ENCODE measurements at places on chromosomes 4 and X. TPM values are rescaled to one million over a fixed set of nuclear protein-coding genes. Genes with fewer than 3 reads are reported as not detected.

- no peak for DNase-seq
These were observed 8.0 kb downstream of the OFD1 start for GRCh38 chrX:13742397-13743176.

GRCh38 chr4:86963697-86964096, 28.9 kb downstream of the AFF1 start:
- DNase-seq = no peak

- DNase-seq = no peak
These were observed 14.9 kb upstream of the TCEANC start for GRCh38 chrX:13638021-13638420.

- no peak for DNase-seq
These were observed 1646.9 kb upstream of the ADGRL3 start for GRCh38 chr4:59553063-59553720.

- DNase-seq = no peak
These were observed 226.7 kb upstream of the SFRP2 start for GRCh38 chr4:154015578-154015977.

- DNase-seq = no peak
These were observed 59.2 kb downstream of the ADGRG2 start for GRCh38 chrX:19063030-19063429.

DNA sequence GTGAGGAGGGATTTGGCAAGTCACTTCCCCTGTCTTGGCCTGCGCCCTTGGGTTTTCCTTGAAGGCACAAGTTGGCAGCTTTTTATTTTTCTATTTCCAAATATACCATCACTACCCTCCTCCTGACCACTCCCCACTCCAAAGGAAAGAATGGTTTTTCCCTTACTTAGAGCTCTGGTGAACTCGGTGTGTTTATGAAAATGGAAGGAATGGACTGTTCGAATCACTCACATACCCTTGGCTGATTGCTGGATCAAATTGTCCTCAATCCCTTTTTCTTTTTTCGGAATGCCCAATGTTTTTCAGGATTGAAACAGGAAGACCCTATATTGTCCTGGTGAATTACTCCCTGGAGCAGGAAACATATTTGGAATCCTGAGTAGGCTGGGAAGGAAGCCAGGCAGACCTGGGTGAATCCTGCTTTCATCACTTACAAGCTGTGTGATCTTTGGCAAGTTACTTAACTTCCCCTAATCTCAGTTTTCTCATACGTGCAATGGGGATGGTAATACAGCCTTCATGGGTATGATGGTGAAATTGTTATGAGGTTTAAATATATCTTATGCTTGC, 70.7 kb downstream of the RTL5 start:
- no peak for DNase-seq

DNA sequence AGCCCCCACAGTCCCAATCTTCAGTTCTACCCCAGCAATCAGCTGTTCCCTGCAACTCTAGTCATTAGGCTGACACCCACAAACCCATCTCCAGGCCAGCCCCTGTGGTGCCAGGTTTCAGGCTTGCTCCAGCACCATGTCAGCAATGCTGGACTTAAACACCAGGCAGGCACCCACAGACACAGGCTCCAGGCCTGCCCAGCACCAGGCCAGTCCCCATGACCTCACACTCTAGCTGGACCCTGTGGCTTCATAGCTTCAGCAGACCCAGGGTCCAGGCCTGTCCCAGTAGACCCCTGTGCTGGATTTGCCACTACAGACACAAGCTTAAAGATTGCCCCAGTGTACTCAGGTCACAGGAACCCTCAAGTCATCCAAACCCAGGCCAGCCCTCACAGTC, 300.3 kb downstream of the CHIC1 start:
- DNase-seq = no peak

DNA sequence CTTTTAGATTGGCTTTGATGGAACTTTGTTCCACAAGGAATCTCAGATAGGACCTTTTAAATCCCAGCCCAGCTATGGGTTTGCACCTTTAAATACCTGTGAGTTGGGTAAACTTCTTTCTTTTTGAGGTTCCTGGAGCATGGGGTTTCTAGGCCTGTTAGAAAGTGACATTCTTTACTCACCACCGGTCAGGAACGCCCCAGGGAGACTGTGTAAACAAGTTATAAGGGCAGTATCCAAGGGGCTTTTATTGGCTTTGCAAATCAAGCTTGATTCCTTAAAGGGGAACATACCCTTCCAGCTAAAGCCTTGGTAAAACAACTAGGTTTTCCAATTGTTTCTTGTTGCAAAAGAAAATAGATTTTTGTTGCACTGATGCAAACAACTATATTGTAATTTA, 93.4 kb downstream of the TENT5D start:
- DNase-seq = no peak

DNA sequence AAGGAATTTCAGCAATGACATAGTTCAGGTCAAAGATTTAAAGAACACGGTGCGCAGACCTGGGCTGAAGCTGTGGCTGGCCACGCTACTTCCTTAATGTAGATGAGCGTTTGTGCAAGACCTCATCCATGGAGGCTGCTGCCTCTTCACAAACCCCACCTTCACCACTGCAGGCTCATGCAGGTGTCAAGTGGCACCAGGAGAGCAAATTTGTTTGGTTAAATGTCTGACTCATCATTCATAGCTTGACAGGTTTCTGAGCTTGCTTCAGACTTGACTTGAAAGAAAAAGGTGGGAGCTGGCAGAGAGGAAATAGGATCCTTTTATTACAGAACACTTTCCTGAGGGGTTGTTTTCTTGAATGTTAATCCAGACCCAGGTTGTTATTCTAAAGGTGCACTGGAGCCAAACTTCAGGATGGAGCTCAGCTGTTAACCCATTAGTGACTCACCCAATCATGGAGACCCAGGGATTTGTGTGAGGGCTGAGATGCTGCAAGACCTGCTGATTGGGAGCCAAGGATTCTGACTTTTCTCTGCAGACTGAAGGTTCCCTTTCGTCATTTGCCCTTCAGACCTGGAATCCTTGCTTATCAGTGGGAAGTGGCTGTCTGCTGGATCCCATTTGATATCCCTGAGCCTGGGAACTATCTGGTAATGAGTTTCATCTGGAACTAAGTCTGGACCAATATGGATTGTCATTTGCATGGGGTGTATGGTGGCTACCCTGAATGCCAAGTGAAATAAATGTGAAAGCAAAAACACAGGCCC, 315.3 kb downstream of the PTTG2 start:
- DNase-seq = peak; percentile 67

DNA sequence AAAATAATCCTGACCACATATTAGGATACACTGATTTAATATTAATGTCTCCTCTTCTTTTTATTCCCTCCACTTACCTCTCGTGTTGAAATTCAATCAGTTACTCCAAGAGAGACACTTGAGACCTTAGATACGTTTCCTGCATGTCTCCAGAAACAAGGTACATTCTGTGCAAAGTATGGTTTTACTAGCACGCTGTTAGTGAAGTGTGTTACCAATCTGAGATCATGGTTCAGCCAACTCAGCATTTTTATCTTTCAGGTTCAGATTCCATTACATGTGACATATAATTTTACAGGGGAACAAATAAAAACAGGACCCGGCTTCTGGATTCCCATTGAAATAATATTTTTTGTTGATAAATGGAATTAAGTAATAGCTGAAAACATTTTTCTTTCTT, 32.2 kb downstream of the PDLIM5 start:
- DNase-seq = no peak

DNA sequence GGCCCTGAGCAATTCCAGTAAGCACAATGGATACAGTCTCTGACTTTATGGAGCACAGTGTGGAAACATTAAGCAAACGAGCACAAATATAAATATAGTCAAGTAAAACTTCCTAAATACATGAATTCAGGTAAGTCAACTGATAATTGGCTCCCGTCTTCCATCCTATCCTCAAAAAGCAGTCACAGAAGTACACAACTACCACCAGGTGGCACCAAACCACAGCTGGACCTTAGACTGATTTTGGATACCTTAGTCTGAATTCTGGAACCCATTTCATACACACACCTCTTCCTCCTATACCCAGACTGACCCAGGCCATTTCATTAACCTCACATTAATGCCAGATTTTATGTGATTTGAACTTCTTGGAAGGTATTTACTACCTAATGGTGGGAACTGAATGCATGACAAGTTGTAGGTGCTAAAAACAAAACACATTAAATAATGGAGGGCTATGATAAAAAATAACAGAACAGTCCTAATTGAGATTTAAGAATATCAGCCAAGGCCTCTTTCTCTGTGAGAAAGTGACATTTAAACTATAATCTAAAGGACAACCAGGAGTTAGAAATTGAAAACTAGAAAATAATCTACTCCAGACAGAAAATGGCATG, 77.5 kb downstream of the ELF2 start:
- DNase-seq = peak; percentile 79

DNA sequence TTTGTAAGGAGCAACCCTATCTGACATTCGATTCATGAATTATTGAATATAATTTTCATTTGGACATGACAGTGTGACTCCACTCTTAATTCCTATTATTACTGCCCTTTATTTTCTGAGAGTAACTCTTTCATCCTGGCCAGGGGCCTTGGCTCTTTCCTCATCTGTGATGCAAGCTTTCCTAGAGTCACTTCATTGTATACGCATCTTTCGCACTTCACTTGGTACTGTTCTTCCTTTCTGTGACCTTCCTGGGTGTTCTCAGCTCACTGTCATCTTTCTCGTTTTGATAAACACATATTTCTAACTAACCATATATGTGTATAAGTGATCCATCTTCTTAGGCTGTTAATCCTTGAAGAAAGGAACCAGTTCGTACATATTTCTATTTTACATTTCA, 160.3 kb downstream of the PDGFC start:
- no peak for DNase-seq

DNA sequence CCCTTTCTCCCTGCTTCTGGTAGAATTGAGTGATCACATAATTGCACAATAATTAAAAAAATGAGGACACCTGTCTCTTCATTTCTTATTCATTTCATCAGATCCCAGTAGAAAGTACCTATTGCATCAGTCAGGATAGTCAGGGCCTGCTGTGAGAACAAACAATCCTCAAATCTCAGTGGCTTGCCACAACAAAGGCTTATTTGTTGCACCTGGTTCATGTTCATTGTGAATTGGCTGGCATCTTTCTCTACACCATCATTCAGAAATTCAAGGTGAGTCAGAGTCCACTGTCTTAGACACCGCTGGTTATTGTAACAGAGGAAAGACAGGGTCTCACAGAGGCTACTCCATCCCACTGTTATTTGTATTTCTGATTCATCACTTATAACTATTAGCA, 409.8 kb downstream of the STIM2 start:
- no peak for DNase-seq

DNA sequence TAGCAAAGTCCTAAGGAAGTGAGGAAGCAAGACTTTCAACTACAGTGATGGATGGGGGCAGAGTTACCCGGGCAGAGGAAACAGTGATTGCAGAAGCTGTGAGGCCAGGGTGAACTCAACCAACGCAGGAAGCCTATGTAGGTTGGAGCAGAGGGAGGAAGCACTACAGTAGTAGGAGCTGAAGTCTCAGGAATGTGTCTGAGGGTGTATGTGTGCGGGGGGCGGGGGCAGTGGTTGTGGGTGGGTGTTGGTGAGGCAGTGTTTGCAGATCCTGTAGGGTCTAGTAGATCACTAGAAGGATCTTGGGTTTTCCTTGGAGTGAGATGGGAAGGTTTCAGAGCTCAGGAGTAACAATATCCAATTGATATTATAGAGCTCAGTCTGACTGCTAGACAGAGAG, 9.9 kb upstream of the MID1 start:
- DNase-seq = no peak

DNA sequence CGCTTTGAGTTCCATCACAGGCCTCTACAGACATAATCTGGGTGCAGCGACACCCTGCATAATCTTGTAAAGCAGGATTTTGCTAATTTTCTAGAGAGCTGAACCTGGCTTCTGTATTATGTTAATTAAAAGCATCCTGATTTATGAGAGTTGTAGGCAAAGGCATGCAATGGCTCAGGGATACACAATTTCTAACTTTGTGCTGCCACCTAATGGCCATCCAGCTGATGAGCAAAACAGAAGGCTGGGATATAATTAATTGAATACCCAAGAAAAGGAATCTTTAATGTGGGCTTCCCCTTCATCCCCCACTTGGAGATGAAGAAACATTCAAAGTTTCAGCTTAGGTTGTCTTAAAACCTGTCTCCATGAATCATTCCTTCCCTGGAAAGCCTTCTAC, 78.1 kb downstream of the BMP15 start:
- no peak for DNase-seq

DNA sequence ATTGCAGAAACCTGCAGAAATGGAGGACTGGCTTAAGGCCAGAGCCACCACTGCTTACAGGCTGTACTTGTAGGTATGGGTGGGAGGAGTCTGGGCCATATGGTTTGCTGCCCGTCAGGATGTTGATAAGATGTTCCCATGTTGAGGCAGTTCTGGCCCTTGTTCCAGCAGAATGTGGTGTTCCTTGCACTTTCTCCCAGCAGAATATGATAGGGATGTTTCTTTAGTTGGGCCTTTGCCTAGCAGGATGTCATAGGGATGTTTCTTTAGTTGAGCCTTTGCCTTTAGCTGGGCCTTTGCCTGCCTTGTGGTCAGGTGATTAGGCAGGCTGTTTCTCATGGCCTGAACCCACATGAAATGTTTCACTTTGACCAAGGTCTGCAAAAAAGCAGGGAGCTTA, 139.1 kb upstream of the PAQR3 start:
- DNase-seq = no peak

GRCh38 chr4:89868276-89868675, 26.4 kb upstream of the MMRN1 start:
- no peak for DNase-seq

GRCh38 chrX:124771292-124771691, 424.9 kb downstream of the SH2D1A start:
- DNase-seq = no peak

DNA sequence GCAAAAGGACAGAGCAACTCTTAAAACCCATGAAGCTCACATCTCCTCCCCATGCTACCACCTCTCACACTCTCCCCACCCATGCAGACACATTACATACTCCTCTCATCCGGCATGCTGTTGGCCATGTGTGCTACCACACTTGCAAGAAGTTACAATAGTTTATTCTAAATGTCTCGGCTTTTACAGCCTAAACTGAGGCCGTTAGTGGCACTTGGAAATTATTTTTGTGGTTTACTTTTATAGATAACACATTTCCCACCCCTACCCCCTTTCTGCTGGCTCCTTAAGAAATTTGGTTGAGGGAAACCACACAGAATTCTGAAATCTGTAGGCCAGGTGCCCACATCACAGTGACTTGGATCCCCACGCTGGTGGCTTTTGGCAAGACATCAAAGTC, 141.1 kb upstream of the HHIP start:
- DNase-seq = no peak

GRCh38 chr4:139401368-139401767, 52.6 kb upstream of the RAB33B start:
- DNase-seq = no peak

The TIGD4 gene
- 2.1 TPM for polyA plus RNA-seq

The GIMD1 gene
- not detected for polyA plus RNA-seq

The CRMP1 gene
- polyA plus RNA-seq = 44.6 TPM

The NEIL3 gene
- polyA plus RNA-seq = 6.0 TPM

The SCML1 gene
- 15.9 TPM for polyA plus RNA-seq

The FAM149A gene
- 44.3 TPM for polyA plus RNA-seq

The MAGEB2 gene
- not detected for polyA plus RNA-seq

The CXorf49B gene
- not detected for polyA plus RNA-seq

The MMGT1 gene
- polyA plus RNA-seq = 28.7 TPM

The SOD3 gene
- polyA plus RNA-seq = 10.0 TPM

The LUZP4 gene
- polyA plus RNA-seq = not detected

The SSX4 gene
- polyA plus RNA-seq = not detected

Measured in right renal cortex interstitium (tissue), 3 donors.